Activated T-cell treated with anti-CD3 and anti-CD28 coated beads, Interleukin-2, amount 50 U/mL, for 72 hours (primary cell): ENCODE measurements at places on chromosomes 7 and 10. TPM values are rescaled to one million over a fixed set of nuclear protein-coding genes. Genes with fewer than 3 reads are reported as not detected.

The CCDC172 gene
- not detected for total RNA-seq

DNA sequence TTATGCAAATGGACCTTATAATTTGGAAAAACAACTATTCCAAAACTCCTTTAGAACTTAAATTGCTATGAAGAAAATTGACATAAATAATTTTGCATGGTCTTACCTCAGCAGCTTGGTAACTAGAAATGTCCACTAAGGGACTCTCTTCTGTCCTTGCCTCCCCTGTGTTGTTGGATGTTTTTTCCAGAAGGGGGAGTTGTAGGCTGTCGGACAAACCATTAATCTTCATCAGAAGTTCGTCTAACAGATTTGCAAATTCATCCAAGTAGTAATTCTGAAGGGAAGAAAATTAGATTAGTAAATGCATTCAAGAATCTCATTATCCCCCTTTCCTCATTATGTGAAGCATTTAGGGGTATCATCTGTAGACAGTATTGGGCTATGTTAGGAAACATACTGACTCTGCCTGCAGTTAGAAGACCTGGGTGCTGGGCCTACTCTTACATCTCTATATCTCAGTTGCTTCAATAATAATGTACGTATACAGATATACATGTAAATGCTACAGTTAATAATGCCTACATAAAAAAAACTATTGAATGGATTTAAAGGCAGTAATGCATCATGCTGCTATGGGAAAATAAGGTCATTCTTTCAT lies 155.6 kb downstream of the PKD1L1 start:
- no peaks in the 10 kb centered on the region for H3K36me3 ChIP-seq
- DNase-seq = no peak
- no peaks in the 10 kb centered on the region for H3K27me3 ChIP-seq
- H3K27ac ChIP-seq = no peak overlapping the region
- H3K4me1 ChIP-seq = no peaks in the 10 kb centered on the region

DNA sequence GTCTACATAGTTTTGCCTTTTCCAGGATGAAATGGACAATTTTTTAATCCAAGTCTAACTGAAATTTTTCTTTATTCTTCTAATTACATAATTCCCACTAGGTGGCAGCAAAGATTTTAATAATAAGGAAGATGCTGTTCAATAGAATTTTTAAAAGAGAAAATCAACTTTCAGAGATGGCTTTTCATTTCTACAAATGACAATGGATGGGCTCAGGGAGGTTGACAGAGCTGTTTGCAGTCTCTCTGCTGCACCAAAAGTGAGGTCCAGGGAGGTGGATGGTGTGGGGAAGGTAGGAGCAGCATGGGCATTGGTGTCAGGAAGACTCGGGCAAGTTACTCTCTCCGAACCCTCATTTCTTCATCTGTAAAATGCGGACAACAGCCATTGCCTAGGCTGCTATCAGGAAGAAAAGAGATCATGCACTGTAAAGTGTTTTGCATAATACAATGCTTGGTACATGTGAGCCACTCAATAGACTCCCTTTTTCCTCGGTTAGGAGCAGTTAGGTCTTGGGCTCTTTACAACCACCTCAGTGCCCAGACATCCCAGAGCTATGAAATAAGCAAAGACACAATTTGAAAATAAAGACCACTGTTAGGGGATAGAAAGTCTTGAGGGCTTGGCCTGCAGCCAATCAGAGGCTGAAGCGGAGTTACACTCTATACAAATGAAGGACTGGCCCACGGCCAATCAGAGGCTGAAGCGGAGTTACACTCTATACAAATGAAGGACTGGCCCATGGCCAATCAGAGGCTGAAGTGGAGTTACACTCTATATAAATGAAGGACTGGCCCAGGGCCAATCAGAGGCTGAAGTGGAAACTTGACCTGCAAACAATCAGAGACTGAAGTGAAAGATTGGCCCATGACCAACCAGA lies 107.1 kb downstream of the ABLIM1 start:
- no peak for DNase-seq
- H3K4me3 ChIP-seq = no peak overlapping the region
- peak overlapping the region; percentile 18 for H3K27ac ChIP-seq
- H3K36me3 ChIP-seq = no peaks in the 10 kb centered on the region

DNA sequence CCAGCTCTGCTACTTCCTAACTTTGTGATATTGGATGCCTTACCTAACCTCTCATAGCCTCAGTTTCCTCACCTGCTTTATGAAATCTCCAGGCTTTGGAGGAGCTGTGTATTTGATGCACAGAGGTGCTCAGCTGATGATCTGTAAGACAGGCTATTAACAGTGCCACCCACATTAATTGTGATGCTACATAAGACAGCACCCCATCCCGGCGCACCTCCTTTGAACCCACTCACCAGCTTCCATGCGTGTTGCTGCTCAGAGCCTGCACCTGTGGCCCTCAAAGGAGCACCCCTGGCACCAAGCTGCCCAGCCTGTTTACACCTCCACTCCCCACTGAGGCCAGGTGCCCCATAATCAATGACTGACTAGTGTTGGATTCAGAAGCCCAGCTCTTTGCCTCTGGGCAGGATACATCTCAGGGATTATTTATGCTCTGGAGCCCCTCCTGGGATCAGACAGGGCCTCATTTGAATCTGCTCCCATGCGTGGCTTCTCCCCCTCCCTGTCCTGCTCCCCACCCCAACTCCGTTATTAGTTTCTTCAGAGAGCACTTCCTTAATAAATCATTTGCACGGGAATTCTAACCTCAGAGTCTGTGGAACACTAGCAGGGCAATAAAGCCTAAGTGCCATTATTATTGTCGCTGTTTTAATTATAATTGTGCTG lies 87.7 kb downstream of the GFRA1 start:
- H3K27ac ChIP-seq = no peak overlapping the region
- H3K36me3 ChIP-seq = no peaks in the 10 kb centered on the region
- no peak overlapping the region for H3K4me3 ChIP-seq
- no peaks in the 10 kb centered on the region for H3K4me1 ChIP-seq
- no peak for DNase-seq

DNA sequence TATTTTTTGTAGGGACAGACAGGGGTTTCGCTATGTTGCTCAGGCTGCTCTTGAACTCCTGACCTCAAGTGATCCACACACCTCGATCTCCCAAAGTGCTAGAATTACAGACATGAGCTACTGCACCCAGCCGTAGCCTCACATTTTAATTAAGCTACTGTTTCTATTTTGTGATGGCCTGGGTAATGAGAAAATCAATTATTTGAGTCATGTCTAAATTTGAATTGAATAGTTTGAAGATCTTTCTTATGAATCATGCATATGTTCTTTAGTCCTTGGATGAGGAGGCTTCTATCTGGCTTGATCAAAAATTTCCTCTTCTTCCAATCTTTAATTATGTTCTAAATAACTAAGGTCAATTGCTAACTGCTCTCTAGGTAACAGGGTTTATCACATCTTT lies 175.0 kb downstream of the REEP3 start:
- no peak overlapping the region for H3K27ac ChIP-seq
- no peaks in the 10 kb centered on the region for H3K36me3 ChIP-seq
- peaks cover 11% of the 10 kb centered on the region for H3K27me3 ChIP-seq
- H3K4me3 ChIP-seq = no peak overlapping the region
